ENCODE measurements at places on chromosomes 3 and 15. TPM values are rescaled to one million over a fixed set of nuclear protein-coding genes. Genes with fewer than 3 reads are reported as not detected.

ZBTB47 gene
- 20.5 TPM for total RNA-seq

NOP10 gene
- 191 TPM for total RNA-seq

ACTC1 gene
- 4.2 TPM for total RNA-seq

DNA sequence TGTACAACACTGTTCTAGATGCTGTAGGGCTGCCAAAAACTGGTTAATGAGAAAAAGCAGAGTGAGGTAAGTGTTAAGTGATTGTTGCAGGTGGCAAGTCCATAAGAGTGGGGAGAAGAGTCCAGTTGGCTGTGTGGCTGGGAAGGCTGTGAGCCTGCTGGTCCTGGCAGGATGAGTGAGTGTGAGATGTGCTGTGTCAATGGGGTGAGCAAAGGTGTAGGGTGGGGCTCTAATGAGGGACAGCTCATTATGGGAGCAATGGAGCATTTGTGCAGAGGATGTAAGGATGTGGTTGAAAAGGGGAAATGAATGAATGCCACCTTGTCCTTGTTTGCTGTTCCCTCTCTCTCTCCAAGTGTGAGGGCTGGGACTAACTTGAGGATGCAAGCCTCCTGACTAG is 145.3 kb upstream of the ROPN1 start:
- DNase-seq = no peak

TEX55 gene
- total RNA-seq = not detected

CKMT1B gene
- total RNA-seq = 12.8 TPM

- DNase-seq = no peak
Observed at GRCh38 chr3:43759938-43760337, 69.2 kb downstream of the ABHD5 start.

PRICKLE2 gene
- total RNA-seq = 5.3 TPM

DNA sequence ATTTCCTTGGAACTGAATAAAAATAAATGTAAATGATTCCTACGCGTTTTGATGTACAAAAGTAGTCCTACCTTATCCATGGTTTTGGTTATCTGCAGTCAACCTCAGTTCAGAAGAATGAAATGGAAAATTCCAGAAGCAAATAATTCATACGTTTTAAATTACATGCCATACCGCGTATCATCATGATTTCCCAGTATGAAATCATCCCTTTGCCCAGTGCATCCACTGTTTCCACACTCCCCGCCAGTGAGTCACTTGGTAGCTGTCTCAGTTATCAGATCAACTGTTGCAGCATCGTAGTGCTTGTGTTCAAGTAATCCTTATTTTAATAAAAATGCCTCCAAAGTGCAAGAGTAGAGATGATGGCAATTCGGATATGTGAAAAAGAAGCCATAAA is 9.1 kb upstream of the MFSD1 start:
- no peak for DNase-seq

GRCh38 chr3:51970606-51971300 is 3.1 kb downstream of the ABHD14B start:
- no peak for DNase-seq

- DNase-seq = no peak
Observed at GRCh38 chr15:91916051-91916450, 62.5 kb downstream of the SLCO3A1 start.

KNG1 gene
- total RNA-seq = not detected

DNA sequence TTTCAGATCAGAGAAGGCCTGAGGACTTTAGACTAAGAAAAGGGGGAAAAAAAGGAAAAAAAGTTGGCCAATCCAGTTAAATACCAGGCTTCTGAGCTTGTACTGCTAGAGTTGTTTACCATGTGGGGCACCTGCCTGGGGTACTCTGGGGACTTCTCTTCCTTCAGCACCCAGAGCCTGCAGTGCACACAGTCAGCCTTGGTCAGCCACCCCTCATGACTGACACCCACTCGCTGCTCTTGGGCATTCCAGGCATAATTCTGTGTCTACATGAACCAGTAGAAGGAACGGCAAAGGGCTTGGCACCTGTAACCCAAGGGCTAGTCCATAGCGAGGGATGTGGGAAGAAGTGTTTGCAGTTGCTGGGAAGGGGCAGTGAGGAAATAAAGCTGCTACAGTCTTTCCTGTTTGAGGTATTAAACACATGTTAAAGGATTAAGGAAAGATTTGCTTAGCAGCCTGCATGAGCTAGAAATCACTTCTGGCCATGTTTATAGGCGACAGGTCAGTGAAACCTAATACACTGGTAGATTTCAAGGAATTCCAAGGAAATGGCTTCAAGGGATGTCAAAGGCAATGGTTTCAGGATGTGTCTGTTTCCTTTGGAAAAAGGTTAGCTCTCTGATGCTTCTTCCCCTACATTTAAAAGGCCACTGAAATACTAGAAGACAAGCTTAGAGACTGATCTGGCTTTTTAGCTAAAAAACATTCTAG is 232.5 kb downstream of the CHST2 start:
- peak; percentile 13 for DNase-seq

DNA sequence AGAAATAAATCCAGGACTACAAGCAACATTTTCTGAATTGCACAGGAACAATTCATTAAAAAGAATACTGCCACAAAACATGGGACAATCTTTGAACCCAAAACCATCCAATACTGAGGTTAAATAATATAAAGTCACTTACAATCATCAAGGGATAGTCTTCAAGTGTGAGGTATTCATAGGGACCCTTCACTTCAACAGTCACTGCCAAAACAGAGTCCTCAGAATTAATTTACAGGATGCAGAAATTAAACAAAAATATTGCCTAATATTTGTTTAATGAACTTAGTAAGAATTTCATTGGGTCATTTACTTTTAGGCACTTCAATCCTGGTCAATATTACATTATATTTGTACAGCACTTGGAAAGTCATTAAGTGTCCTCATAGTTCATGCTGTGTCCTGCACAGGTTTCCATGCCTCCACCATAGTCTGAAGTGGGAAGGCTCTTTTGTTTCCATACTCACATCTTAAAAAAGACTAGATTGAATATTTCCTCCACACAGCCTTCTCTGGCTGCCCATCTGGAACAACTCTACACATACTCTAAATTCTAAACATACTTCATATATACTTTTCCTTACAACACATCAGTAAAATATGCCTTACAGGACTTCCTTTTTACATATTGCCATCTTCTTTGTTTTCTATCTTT is 31.6 kb upstream of the VPS39 start:
- no peak for DNase-seq

GOLGA6B gene
- not detected for total RNA-seq

DNA sequence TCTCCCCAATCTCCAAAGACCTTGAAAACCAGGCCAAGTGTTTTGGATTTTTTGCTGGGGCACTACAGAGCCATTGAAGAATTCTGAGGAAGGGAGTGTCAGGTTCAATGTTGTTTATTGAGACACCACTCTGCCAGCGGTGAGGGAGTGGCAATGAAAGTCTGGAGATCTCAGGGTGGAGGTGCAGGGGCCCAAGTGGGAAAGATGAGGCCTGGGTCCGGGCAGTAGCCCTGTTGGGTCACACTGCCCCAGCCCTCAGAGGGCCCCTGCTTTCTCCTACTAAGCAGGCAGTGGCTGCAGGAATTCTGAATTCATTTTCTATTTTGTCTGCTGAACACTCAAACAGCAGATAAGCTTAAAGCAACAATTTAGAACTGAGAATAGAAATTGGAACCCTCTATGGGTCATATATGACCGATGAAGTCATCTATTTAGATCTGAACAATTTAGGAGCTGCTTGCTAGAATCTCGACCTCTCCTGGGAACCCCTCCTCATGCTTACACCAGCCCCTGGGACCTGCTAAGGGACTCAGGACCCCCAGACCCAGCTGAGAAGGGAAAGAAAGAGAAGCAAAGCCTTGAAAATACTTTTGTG is 17.9 kb downstream of the HRH1 start:
- DNase-seq = no peak

DNA sequence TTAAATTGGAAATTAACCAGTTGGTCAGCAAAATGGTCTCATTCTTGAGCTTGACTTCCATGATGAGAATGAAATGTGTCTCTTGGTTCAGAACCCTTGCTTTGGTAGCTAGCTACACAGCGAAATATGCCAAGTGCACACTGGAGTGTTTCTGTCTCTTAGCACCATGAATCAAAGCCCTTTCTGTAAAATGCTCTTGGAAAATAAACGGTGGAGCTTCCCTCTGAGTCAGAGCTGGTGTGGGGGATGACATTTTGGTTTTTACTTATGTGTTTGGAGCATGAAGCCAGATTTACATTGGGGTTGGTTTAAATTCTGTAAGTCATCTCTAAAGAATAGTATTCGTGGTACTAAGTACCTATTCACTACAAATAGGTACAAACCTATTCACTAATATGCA is 85.1 kb upstream of the NANOGP8 start:
- no peak for DNase-seq

SLC15A2 gene
- 4.9 TPM for total RNA-seq

- no peak for DNase-seq
Observed at GRCh38 chr3:134600206-134600605, 50.6 kb downstream of the KY start.

DNA sequence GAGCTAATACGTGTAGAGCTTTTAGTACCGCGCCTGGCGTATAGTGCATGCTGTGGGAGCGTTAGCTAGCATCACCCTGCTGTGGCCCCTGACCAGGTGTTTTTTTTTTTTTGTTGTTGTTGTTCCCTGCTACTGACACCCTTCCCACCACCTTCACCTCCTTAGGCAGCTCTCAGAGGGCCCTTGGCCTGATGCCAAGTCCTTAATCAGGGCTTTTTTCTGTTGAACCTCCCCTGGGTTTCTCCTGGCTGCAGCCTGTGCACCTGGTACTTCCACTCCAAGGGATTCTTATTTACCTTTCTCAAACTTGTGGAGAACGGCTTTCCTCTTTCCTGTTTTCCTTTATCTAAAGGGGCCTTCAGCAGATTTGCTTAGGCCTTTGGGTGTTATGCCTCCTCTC is 53.3 kb downstream of the SLC7A14 start:
- no peak for DNase-seq

GRCh38 chr3:155760653-155761052 is 15.8 kb upstream of the PLCH1 start:
- no peak for DNase-seq

GRCh38 chr3:86481031-86481430 is 509.9 kb downstream of the VGLL3 start:
- DNase-seq = no peak

A4GNT gene
- not detected for total RNA-seq

DNA sequence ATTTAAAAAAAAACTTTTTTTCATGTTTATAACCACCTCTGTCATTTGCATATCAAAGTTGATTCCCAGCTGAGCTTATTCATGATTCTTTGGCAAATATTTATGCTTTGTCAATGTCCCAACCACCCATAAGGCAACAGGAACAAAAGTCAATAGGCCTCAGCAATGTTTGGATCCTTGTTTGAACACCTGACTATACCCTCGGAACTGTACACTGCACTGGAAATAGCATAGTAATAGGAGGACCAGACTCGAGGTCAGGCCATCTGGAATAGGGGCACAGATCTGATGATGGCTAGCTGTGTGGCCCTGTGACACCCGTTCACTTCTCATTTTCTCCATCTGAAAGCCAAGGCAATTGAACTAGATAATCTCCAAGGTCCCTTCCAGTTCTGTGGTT is 301.7 kb upstream of the ATP11B start:
- no peak for DNase-seq

GOLGA6A gene
- total RNA-seq = 0.85 TPM

GRCh38 chr15:96622714-96623113 is 292.2 kb downstream of the NR2F2 start:
- DNase-seq = no peak

PLSCR4 gene
- 11.3 TPM for total RNA-seq

DNA sequence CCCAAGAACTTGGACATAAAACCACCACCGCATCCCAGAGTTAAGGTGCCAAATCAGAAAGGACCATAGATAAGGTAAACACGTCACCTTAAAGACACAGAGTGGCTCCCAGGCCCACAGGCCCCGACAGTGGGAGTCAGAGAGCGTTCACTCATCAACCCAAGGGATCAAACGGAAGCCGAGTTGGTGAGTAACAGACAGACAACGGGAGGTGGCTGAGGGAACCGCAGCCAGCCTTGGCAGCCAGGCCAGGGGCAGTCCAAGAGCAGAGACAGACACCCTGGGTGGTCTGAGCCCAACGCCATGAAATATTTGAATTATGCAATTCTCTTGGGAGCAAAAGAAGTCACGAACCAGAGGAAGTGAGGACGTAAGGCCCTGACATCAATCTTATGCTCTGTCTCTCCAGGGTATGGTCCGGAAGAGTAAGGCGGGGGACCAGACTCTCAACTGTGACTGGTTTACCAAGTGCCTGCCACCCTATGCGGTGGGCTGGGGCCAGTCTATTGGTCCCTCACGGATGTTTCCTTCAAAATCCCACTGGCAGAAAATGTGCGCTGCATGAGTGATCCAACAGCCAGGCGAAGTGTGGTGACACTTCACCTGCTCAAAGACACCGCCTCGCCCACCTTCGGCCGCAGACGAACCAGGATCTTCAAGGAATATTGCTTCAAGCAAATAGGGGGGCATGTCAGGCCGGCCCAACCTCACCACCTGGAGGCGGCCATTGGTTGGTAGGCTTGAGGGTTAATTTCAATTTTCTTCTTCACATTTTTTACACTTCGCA is 34.3 kb downstream of the TMEM44 start:
- DNase-seq = no peak

DNA sequence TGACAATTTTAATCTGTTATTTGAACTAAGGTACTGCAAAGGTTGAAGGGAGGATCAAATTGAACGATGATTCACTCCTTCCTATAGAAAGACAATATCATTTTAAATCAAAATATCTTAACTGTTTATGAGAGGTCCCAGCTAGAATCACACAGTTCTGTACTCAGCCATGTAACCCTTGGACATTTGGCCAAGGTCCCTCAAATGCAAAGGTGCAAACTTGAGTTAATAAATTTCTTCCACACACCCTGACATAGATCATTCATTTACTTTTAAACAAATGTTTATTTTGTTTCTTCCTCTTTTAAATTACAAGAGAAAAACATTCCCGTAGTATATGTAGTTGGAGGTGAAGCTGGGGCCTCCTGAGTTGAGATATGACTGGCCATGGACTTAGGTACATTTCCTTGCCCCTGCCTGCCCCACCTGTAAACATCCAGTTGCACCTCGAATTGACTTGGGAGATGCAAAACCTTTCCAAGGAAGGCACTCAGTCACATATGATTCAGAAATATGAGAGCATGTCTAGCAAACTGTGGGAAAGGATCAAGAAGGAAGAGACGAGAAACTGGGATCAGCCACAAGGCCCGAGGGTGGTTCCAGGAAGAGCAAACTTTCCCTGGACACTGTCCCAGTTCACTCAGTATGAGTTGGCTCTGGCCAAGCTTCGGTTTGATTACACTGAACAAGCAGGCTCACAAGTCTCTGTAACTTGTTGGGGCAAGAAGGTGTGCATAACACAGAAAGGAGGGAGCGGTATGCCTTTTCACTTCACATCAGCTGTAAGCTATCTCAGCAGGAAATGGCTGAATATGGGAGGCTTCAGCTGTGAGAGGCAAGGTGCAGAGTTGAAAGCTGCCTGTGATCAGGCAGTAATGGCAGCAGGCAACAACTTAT is 6.7 kb downstream of the TNFSF10 start:
- DNase-seq = no peak

THAP10 gene
- total RNA-seq = 1.9 TPM
